NCI-H1092 treated with DMSO at 0.1 percent for 48 hours (cell line): ENCODE measurements at places on chromosomes 12 and 14.

GRCh38 chr14:58635091-58635830 lies 2.5 kb upstream of the DACT1 start:
- no peak for DNase-seq

GRCh38 chr14:73887318-73887616 lies 608 bp downstream of the ZNF410 start:
- no peak for DNase-seq

- no peak for DNase-seq
Measured at GRCh38 chr14:33584697-33585096, 366.2 kb downstream of the EGLN3 start.

DNA sequence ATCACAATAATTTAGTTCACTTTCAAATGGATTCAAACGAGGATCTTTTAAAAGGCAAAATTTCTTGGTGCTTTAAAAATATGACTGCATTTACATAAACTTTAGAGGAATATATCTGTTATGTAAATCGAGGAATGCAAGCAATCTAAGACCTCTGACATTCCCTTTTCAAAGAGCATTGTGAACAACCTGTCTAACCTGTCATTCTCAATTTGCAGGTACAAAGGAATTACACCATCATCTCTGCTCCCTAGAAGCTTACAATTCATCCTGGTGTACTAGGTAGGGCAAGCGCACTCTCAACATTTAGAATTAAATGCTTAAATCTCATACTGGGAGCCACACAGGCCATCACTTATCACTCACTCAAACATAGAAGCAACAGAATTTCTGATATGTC lies 35.6 kb downstream of the BMP4 start:
- no peak for DNase-seq

DNA sequence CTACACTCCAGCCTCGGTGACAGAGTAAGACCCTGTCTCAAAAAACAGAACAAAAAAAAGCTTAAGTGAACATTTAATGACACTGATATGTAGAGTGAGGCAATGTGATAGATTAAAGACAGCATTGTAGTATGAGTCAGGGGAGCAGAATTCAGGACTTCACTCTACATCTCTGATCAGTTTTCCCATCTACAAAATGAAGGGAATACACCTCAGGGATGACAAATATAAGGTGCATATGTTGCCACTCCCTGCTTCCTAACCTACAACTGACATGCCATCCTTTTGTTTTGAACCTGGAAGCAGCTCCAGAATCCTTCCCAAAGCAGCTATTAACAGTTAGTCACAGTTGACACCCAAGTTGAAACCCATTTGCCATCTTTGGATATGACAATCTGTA lies 30.9 kb upstream of the STRN3 start:
- DNase-seq = no peak

GRCh38 chr14:63551332-63551731 lies 8.2 kb upstream of the PPP2R5E start:
- DNase-seq = no peak

GRCh38 chr12:58564721-58565120 lies 355.6 kb downstream of the LRIG3 start:
- DNase-seq = no peak

DNA sequence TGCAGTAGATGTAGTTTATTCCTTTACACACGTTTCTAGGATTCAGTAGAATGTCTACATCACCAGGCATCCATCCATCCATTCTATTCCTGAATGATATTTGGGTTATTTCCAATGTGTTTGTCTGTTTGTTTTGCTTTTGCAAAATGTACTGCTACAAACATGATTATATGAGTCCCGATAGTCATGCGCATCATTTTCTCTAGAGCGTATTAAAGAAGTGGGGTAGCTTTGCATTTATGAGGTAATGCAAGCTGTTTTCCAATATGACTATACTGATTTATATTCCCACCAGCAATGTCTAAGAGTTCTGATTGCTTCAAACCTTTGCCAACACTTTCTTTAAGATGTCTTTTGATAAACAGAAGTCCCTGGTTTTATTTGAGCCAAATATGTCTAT lies 253.2 kb downstream of the NOVA1 start:
- no peak for DNase-seq

DNA sequence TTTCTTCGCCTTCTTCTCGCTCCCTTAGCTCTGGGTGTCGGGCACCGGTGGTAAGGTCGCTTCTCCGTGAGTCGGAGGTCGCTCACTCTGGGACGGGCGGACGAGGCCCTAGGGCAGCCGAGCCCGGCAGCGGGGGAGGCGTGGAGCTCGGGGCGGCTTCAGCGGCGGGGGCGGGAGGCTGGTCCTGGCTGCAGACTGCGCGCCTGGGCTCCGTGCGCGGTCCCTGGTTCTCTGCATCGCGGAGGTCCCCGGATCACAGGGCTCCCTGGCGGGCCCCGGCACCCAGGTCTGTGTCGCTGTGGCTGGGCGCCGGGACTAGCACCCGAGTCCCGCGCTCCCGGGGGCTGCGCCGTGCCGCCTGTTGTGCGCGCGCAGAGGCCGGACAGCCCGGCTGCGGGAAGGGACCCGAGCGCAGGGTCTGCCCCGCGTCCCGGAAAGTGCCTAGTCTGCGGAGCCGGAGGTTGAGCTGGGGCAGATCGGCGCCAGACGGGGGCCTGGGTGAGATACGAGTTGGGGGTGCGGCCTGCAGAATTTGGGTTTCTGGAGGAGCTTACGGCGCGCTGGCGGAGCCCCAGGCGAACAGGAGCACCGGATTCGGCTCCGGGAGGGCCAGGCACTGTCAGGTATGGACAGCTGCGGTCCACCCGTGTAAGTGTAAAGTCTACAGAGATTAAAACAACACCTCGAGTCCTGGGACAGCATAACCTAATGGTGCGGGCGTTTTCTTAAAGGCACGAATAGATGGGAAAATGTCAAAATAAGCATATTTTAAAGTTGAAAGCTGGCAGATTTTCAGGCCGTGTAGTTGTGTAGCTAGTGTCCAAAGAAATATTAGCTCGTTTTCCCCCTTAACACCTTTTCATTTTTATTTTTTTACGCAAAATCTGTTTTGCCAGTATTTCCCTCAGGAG lies 713 bp downstream of the FRMD6 start:
- DNase-seq = no peak

- DNase-seq = no peak
Measured at GRCh38 chr12:99119943-99120342, 474.9 kb downstream of the APAF1 start.

GRCh38 chr12:12427568-12427967 lies 70.7 kb downstream of the BORCS5 start:
- no peak for DNase-seq

DNA sequence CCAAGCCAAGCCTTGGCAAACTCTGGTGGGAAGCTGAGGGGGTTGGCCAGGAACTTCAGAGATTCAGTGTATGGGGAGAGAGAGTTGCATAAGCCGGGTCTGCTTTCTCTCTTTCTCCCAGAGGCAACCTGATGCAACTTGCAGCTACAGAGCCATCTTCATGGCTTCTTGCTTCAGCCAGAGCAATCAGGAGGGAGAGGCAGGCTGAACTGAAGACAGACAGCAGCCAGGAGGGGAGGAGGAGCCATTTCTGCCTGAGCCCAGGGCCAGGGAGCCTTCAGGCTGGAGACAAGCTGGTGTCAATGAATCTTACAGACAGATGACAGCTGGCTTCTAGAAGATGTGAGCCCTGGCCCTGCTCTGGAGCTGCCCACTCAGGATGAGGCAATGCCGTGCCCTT lies 18.7 kb downstream of the NPC2 start:
- no peak for DNase-seq

DNA sequence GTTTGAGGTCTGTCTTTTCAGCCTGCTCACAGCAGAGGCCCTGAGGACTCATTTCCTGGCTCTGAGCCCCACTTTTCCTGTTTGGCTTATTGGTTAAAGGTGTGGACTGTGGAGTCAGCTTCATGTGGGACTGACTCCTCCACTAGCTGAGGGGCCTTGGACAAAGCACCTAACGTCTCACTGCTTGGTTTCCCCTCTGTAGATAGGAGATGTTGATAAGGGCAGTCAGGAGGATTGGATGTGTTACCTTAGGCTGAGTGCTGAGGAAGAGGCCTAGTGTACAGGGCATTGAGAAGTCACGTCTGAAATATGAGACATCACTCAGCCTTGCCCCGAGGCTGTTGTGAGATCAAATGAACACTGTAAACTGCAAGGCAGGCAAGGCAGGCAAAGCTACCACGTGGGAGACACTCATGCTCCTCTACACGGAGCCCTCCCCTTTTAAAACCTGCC lies 27.1 kb upstream of the TCL1A start:
- DNase-seq = peak; percentile 50

DNA sequence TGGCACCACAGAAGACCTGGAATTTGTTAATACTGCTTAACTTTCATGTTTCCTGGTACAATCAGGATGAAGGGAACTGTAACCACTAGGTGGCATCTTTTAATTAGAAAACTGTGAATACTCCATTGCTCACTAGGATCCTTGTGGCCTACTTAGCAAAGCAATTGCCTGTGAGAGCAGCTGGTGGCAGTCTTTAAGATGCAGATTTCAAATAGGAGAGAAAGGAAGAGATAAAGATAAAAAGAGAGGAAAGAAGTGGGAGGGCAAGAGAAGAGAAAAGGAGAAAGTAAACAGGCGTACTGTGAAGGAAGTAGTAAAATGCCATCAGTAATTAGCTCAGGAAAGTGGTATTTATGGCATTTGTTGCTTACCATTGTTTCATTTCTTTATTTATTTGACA lies 114.5 kb downstream of the RAD51B start:
- DNase-seq = peak; percentile 83

- no peak for DNase-seq
Measured at GRCh38 chr14:94522115-94522724, 13.0 kb upstream of the SERPINA12 start.

- no peak for DNase-seq
Measured at GRCh38 chr14:36660736-36661505, 739 bp upstream of the PAX9 start.

DNA sequence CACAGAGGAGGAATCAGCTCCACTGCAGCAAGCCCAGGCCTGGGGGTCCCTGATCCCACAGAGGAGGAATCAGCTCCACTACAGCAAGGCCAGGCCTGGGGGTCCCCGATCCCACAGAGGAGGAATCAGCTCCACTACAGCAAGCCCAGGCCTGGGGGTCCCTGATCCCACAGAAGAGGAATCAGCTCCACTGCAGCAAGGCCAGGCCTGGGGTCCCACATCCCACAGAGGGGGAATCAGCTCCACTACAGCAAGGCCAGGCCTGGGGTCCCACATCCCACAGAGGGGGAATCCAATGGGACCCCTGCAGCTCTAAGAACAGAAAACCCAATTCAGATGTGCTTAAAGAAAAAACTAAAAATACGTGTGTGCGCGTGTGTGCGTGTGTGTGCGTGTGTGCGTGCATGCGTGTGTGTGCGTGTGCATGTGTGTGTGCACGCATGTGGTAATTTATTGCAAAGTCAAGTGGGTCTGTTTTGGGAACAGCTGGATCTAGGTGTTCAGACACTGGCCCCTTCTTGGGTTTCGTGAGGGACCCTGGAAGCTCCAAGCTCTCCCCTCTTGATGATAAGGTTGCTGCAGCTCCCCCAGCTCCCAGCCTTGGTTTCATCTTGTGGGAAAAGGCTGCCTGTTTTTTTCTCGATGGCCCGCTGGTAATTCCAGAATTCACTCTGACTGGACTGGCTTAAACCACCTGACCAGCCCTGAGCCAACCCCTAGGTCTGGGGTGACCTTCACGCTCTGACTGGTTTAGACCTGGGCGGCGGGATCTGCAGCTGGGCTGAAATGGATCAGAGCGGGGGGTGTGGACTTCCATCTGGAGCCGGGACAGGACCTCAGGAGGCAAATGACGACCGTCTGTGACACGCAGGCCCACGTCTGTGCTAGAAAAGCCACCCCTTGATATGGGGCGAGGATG lies 47.1 kb downstream of the GALNT9 start:
- no peak for DNase-seq

DNA sequence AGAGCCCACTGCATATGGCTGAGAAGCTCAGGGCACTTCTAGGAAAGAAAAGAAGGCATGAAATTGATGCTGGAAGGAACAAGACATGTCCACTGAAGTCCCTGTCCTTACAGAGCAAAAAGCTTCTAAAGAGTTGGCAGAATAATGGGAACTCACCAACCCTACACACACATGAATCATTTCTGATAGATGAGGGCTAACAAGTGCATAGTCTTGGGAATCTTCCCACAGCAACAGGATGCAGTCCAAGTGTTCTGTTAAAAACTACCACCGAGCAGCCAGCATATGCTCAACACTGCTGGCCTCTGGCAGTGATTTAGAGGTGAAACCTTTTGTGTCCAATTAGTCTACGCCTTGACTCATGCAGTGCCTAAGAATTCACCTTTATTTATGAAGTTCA lies 44.8 kb downstream of the RHOJ start:
- no peak for DNase-seq

GRCh38 chr12:69106482-69107118 lies 132.8 kb upstream of the CPSF6 start:
- DNase-seq = peak; percentile 60

GRCh38 chr12:98743362-98743953 lies 98.4 kb downstream of the APAF1 start:
- DNase-seq = no peak

GRCh38 chr12:80849337-80849736 lies 88.4 kb downstream of the LIN7A start:
- peak; percentile 15 for DNase-seq

DNA sequence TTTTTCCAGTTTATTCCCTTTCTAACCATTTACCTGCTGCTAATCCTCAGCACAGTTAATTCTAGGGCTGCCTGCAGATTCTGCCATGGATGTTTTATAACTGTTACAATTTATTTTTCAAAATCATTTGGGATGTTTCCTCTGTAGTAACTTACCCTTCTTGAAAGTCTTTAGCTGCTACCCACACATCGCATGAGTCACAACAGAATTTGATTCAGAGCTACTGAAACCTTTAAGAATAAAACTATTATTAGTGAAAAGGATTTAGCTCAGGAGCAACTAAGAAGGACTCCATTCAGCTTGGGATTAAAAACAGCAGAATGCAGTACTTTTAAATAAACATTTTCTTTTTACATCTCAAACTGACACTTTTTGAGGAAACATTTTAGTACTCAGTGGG lies 41.7 kb upstream of the RGS6 start:
- DNase-seq = no peak

DNA sequence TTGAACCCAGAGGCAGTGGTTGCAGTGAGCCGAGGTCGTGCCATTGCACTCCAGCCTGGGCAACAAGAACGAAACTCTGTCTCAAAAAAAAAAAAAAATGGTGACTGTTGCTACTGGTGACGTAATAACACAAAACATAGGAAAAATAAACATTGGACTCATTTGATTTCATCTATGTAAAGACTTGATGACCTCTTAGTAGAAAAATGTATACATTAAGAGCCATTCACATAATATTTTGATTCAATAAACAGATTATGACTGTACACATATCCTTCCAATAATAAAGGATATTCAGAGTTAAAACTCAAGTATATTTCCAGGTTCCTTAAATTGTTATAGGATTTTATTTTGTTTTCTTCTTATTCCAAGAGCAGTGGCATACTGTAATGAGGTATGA lies 65.7 kb upstream of the AEBP2 start:
- no peak for DNase-seq

DNA sequence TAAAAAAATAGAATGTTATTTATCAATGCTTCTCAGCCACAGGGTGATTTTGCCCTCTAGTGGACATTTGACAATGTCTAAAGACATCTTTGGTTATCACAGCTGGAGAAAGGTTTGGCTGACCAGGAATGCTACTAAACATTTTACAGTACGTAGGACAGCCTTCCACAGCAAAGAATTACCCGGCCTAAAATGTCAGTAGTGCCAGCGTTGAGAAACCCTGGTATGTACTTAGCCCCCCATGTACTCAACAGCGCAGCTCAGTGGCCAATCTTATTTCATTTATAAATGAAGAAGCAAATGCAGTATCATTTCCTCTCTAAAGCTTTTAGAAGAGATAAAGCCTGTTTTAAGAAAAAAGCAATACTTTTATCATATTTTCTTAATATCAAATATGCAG lies 5.8 kb downstream of the MARK3 start:
- peak; percentile 30 for DNase-seq

- no peak for DNase-seq
Measured at GRCh38 chr14:30710876-30711275, 88.8 kb downstream of the SCFD1 start.
